ENCODE measurements at places on chromosomes 7 and 10. TPM values are rescaled to one million over a fixed set of nuclear protein-coding genes. Genes with fewer than 3 reads are reported as not detected.

Gene SNCG
- polyA plus RNA-seq, result 100 TPM

Gene VWA2
- polyA plus RNA-seq, result 0.68 TPM

Gene TRIM73
- polyA plus RNA-seq, result 2.0 TPM

Gene CALY
- not detected for polyA plus RNA-seq

Gene SORCS3
- polyA plus RNA-seq, result not detected

Gene TMEM225B
- polyA plus RNA-seq, result 0.49 TPM

Gene BEND7
- polyA plus RNA-seq, result 3.8 TPM

Gene ST8SIA6
- polyA plus RNA-seq, result 0.56 TPM

Gene PLXDC2
- 10.6 TPM for polyA plus RNA-seq

Gene CFAP46
- 0.13 TPM for polyA plus RNA-seq

Gene TMEM176B
- 43.7 TPM for polyA plus RNA-seq

Gene NCOA4
- 80.5 TPM for polyA plus RNA-seq

Gene FBXO24
- 0.45 TPM for polyA plus RNA-seq

All from adipose tissue (tissue), 3 donors.